SK-N-MC (cell line): ENCODE measurements at places on chromosomes 5 and 9.

- DNase-seq: no peak
Observed at GRCh38 chr9:10534850-10535249, 78.0 kb downstream of the PTPRD start.

DNA sequence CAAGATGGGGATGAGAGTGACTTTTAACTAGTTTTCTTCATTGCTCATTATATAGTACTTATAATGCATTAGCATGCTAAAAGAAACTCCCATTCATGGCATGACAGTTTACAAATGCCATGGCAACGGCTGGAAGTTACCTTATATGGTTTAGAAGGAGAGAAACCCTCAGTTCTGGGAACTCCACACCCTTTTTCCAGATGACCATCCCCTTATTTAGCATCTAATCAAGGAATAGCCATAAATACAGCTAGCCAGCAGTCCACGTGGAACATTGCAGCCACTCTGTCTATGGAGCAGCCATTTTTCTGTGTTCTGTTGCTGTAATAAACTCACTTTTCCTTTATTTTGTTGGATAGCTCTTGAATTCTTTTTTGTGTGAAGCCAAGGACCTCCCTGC lies 1137.8 kb downstream of the CDH18 start:
- no peak for DNase-seq

DNA sequence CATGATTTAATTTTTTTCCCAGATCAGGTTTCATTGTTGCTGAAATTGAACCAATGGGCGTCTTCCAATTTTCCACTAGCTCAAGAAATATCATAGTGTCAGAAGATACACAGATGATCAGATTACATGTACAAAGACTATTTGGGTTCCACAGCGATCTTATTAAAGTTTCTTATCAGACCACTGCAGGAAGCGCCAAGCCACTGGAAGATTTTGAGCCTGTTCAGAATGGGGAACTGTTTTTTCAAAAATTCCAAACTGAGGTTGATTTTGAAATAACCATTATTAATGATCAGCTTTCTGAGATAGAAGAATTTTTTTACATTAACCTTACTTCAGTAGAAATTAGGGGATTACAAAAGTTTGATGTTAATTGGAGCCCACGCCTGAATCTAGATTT lies 251.6 kb downstream of the ADGRV1 start:
- DNase-seq: no peak

DNA sequence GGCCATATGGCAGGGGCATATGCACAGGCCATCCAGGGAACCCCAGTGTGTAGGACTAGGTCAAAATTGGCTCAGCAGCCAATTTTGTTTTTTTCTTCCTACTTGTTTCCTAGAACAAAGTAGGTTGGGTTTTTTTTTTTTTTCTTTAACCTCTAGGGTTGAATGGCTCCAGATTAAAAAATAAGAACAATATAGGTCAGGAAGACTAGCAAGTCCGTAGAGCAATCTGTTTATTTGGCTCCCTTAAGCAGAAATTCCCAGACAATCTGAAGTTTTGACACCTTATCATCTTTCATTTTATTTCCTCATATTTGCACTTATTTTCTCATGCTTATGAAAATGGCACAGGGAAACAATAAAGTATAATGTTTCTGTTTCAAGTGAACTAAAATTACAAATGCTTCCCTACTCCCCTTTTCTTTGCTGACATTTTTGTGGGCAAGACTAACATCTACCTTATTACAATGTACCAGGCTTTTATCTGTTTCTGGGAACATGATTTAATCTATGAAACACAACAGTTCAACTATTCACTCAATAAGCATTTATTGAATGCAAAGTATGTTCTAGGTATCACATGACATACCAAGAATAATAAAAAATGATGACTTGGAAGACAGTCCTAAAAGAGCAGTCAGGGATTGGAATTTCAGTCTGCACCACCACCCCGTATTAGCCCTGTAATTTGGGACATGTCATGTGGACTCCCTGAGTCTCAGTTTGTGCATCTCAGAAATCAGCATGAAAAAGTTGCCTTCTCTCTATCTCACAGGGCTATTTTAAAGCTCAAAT lies 30.5 kb downstream of the TLR4 start:
- DNase-seq: no peak

- no peak for DNase-seq
Observed at GRCh38 chr5:2921176-2921575, 169.7 kb upstream of the IRX2 start.

DNA sequence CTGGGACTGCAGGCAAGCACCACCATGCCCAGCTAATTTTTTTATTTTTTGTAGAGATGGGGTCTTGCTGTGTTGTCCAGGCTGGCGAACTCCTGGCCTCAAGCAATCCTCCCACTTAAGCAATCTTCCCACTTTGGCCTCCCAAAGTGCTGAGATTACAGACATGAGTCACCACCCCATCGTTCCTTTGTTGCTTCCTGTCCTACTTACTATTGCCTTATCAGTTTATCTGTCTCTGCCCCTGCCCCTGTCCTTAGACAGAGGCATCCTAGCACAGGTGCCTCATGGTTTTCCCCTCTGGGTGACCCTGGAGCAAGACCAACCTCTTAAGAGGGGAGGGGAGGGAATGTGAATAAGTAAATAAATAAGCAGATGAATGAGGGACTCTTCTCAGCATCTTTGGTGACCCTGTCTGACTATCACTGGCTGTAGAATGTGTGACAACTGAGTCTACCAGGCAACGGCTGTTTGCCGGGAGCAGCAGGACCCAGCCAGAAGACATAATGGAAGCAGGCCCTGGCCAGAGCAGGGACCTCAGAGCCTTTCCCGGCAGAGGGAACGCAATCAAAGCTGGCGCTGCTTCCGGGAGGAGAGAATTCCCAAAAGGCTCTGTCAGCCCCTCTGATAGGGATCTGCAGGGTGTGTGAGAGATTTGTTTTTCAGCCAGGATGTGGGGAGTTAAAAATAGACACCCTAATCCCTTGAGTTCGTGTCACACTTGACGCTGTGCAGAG lies 43.8 kb upstream of the DAB2IP start:
- DNase-seq: no peak

DNA sequence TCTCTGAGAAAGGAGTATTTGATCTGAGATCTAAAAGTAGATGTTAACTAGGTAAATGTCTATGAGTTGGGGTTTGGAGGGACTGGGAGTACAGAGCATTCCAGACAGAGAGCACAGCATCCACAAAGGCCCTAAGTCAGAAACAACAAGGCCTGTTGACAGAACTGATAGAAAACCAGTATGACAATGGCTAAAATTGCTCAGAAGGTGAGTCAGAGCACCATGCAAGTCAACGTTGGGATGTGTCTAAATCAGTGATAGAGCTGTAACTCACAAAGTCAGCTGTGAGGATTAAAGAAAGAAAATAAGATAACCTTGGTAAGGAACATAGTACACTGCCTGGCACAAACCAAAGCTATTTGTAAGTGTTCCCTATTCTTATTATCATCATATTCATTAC lies 124.0 kb downstream of the CETN3 start:
- DNase-seq: no peak

DNA sequence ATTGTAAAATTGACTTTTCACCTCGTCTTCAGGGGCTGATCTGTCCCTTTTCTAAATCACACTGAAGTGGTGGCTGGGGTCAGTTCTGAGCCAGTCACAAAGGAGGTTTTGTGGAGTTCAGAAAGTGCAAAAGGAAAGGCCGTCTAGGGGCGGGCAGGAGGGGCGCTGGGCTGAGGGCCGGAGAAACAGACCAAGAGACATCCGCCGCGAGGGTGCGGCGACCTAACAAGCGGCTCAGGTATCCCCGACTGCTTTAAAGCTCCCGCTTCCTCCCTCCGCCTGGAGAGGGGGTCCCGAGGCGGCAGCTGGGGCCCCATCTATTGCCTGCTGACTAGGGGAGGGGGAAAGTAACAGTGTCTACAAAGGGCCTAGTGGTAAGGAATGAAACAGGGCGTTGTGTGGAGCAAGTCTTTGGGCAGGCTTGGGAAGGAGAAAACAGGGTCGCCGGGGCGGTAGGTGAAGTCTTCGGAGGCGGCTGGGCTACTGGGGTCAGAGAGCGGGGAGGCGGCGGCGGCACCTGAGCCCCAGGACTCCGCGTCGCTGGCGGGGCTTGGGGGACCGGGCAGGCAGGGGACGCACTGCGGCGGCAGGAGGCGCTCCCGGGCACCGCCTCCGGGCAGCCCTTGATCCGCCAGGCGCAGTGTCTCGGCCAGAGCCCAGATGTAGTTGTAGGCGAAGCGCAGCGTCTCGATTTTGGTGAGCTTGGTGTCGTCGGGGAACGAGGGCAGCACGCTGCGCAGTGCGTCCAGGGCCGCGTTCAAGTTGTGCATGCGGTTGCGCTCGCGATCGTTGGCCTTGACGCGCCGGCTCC lies 950 bp downstream of the NEUROG1 start:
- DNase-seq: no peak

GRCh38 chr9:2017331-2018161 lies 2.4 kb downstream of the SMARCA2 start:
- DNase-seq: no peak

GRCh38 chr5:167810573-167810972 lies 480.9 kb upstream of the WWC1 start:
- DNase-seq: no peak

DNA sequence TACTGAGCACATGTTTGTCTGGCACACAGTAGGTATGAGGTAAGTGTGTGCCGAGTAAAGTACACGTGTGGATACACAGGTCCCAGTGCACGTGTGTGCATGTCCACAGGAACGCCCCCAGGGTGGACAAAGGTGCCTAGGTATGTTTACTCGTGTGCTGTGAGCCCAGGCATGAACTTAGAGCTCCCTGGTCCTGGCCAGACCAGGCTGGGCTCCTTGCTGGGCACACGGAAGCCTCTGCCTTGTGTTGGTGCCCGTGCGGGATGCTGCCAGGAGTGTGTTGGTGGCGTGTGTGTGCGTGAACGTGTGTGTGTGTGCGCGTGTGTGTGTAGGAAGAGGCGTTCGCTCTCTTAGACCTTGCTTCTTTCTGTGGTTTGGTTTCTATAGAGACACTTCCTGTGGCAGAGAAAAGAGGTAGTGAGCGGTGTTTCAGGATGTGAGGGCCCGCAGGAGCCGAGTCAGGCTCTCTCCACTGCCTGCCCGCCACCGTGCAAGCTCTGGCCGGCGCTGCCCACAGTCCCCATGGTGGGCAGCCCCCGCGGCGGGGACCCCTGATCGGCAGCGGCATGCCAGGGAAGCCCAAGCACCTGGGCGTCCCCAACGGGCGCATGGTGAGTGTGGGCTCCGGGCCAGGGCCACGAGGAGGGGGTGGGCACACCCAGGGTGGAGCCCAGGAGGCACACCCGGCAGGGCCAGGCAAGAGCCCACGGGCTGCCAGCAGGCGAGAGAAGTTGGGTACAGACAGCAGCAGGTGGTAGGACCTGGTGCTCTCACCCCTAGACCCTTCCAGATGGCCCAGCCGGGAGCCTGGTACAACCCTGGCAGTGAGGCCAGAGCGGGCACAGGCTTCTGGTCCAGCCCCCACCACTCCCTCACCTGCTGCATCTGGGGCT lies at the start of gene RGS14:
Gene RGS14, plus strand, starts transcription at position 466 of the 893 bp plus-strand sequence. Its CDS starts 101 bp downstream, at position 567.
- peak; percentile 39 for DNase-seq

GRCh38 chr5:126682856-126683255 lies 82.1 kb downstream of the PHAX start:
- DNase-seq: no peak

DNA sequence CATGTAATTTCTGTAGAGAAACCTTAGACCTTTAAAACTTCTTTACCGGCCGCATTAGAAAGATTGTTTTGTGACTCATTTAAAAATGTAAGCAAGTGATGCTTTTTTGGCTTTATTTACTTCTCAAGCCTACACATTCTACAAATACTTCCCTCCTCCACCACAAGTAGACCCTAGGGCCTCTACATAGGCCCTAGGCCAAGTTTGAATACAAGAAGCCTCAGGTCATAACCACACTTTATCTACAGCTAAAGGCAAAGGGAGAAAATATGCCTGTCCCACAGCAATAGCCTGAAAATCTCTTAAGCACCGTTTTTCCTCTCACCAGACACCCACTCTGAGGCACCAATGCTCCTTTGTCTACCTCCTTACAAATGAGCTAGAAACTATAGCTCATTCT lies 53.9 kb downstream of the CSNK1A1 start:
- no peak for DNase-seq

DNA sequence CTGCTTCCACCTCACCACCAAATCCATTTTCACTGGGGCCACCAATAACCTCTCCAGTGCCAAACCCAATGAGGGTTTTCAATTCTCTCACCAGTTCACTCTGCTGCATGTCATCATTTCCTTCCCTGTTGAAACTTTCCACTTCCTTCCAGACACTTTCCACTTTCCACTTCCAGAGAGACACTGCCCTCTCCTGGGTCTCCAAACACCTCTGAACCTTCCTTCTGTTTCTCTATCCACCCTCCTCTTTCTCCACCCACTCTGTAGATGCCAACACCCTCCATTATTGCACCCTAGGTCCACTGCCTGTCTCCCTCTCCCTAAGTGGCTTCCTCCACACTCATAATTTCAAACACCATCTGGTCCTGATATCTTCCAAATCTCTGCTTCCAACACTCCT lies 39.6 kb downstream of the PDE6A start:
- no peak for DNase-seq

- no peak for DNase-seq
Observed at GRCh38 chr9:123893831-123894460, 36.0 kb downstream of the DENND1A start.

- no peak for DNase-seq
Observed at GRCh38 chr9:90307891-90308290, 334.7 kb downstream of the DIRAS2 start.

DNA sequence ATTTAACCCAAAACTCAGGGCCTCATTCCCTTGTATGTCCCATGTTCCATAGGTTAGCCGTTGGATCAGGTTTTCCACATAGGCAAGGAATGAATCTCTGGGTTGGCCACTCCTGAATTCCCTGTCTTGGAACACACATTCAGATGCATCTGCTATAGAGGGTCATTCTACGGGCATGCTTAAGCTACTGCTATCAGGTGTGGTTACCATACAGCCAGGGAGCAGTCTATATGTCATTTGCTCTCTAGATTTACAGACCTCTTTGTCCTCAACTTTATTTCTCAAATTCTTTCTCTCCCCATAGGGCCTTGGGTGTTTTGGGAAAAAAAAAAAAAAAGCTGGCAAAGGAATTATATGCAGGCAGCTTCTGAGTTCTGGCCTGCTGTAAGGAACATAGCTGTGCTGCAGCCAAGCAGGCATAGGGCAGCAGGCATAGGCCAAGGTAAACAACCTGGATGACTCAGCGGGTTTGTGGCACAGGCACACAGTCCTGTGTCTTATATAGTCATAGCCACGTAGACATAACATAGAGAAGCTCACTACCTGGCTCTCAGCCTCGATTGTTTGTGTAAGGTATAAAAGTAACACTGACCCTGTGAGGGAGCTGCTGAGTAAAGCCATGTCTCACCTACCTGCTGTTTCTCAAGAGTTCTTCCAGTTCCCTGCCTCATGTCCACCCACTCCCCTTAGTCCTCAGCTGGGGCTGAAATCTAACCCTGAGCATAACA lies 141.5 kb downstream of the OSTF1 start:
- no peak for DNase-seq

DNA sequence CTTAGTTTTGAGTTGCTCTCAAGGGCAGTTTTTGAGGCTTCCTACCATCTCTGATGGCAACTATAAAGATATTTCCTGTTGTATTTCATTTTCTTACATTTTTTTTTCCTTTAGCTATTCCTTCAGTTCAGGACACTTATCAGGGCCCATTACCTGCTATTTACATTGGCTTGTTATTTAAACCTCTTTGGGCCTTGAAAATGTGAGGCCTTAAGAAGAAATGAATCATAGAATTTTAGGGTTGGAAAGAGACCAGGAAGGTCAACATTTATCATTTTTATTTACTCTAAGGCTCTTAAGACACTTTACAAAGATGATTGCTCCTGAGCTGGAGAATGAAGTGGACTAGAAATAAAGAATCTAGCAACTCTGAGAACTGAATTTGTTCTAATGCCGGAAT lies 335.2 kb downstream of the DTWD2 start:
- DNase-seq: no peak

GRCh38 chr9:77510666-77511065 lies 137.5 kb downstream of the GNA14 start:
- DNase-seq: no peak

GRCh38 chr5:113806904-113807303 lies 293.4 kb downstream of the YTHDC2 start:
- no peak for DNase-seq
